ENCODE measurements at places on chromosomes 11 and 22.

DNA sequence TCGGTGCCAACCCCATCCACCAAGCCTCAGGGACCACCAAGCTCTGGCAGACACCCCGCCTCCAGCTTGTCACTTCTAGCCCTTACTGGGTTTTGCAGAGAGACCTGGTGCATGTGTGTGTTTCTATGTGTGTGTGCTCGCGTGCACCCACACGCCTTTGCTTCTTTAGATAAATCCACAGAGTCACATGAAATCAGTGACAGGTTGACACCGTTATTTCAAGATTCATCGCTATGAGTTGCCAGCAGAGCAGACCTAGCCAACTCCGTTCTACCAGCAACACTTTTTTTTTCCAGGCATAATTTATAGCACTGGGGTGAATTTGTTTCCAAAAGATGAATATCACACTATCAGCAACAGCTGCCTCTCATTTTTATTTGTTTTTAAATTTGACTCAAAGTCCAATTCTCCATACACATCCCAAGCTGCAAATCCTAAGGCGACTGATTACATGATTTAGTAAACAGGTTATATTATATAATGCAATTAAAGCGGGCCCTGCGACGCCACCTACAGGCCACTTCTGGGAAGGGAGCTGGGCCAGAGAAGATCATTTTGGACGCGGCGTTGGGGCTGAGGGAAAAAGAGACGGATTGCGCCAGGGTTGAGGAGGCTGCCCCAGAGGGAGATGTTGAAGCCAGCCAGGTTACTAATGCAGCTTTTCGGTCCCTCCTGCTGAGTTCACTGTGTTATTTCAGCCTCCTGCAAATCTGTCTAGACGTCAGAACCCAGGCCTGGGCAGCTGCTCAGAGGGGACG is 150.5 kb downstream of the FEZ1 start:
- no peak for ATAC-seq

- no peak for ATAC-seq
Measured at GRCh38 chr22:49774499-49775151, 53.0 kb downstream of the BRD1 start.

DNA sequence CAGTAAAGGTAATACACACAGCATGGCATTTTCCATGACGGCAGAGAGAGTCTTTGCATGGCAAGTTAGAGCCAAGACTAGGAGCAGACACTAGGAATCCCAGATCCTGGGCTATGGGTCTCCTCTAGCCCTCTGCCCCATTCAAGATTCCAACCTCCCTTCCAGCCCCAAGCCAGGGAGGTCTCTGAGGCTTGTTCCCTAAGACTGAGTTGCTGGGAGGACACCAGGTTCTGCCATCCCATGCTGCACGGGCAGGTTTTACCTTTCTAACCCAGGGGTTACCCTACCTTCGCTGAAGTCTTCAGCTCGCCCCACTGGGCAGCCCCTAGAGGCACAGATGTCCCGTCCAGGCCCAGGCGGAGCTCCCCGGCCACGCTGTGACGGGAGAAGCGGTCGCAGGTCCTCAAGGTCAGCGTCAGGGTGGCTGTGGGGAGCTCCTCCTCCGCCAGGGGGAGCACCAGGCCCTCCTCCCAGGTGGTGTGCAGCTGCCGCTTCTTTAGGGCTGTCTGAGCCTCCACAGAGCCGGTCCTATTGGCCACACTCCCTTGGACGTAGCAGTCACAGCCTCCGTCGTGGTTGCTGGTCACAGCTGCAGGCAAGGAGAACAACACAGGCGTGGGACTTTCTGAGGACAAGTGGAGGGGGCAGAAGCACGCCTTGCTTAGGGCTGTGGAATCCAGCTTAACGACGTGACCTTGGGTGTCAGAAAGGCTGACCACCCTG is 33.8 kb downstream of the SYT13 start:
- ATAC-seq: peak; percentile 65

DNA sequence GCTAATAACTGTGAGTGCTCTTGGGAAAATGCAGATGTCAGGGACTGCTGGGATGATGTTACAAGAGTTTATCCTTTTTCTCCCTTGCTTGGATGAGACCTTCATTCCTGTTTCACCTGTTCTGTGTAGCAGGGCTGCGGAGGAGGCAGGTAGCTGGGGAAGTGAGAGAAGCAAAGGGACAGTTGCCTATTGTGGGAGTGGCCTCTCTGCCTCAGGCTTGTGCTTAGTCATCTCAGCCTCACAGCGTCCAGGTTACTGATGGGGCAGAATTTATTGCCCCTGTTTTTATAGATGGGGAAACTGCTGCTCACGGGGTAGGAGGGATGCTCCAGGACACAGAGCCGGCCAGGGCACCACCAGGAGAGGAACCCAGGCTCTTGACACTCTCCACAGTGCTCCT is 1.7 kb downstream of the STX3 start:
- peak; percentile 66 for ATAC-seq

- ATAC-seq: no peak
Measured at GRCh38 chr11:126476977-126477376, 121.5 kb downstream of the ST3GAL4 start.

GRCh38 chr11:14026961-14027360 is 64.4 kb downstream of the SPON1 start:
- no peak for ATAC-seq

GRCh38 chr11:42225664-42226063 is 766.2 kb upstream of the LRRC4C start:
- no peak for ATAC-seq

- ATAC-seq: no peak
Measured at GRCh38 chr11:63289658-63290057, 46.3 kb upstream of the SLC22A25 start.

- no peak for ATAC-seq
Measured at GRCh38 chr11:47056261-47056915, 119.8 kb downstream of the CSTPP1 start.

DNA sequence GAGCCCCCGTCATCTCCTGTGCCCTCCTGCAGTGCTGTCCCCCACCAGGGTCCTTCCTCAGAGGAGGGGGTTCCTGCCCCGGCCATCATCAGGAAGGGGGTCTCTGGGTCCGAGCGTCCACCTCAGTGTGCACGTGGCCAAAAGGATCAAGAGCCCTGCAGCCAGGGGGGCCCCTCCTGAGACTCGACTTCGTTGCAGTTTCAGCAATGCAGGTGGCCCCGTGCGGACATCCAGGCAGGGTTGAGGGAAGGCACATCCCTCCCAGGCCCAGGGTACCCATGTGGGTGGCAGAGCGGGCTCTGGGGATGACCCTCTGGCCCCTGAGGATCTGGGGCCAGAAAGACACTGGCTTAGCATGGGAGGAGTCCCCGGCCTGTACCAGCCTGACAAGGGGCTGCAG is 41.3 kb downstream of the LRP5 start:
- ATAC-seq: no peak

GRCh38 chr22:20748731-20749428 is 25.0 kb upstream of the SERPIND1 start:
- ATAC-seq: peak; percentile 91

DNA sequence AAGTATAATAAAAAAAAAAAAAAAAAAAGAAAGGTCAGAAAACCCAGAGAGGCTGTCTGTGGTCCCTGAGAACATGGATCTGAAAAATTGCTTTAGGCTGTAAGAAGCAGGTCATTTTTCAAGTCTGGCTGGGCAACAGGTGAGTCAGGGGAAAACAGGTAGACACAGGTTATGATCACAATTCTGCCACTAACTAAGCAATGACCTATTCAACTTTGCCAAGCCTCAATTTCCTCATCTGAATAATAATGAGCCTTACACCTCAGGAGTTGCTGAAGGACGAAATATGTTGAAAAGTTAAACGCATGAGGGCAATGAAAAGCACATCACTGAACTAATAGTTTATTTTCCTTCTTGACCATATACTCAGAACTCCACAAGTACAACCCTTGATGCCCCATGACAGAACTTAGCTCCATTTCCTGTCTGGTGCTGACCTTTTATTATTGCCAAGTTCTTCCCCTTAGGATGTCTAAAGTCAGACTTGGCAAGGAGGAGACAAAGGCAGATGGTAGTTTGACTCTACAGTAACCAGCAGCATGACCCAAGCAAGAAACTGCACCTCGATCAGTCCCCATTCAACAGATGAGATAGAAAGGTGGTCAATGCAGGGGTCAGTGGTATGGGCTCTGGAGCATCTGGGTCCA is 93.6 kb downstream of the SYN3 start:
- no peak for ATAC-seq

DNA sequence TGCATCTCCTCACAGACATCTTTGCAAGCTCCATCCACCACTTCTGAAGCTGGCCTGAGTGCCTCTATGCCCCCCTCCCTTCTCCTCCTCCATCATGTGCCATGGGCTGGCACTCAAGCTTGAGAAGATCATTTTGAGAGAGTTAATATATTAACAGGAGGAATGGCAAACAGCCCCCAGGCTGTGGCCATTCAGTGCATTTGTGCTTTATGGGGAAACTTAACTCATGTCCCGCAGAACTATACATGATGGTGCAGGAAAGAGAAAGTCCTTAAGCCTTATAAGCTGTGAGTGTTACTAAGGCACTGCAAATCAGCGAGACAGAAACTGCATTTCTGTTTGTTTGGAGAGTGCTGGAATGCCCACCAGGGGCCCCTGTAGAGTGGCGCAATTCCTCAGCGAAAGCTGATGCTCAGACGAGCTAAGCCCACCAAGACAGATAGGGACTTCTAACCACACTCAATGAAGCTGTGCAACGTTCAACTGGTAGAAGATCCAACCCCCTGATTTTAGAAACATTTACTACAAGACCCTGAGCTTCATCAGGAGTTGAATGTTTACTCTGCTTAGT is 26.8 kb upstream of the PHLDA2 start:
- ATAC-seq: no peak

DNA sequence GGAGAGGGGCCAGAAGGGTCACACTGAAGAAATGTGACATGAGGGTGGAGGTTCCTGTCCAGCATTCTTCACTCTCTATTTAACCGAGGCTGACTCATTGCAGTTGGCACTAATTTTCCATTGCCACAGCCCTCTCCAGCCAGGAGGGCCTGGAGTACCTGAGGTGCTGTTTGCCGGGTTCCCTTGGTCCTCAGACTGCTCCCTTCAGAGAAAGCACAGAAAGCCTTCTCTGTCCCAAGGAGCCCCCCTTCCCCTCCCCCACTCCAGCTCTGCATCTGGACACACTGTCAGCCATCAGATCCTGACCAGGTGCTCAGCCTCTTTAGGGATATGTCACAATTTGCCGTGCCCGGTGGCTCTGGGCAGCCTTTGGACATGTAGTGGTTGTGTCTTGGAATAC is 3.2 kb upstream of the C11orf91 start:
- ATAC-seq: no peak

DNA sequence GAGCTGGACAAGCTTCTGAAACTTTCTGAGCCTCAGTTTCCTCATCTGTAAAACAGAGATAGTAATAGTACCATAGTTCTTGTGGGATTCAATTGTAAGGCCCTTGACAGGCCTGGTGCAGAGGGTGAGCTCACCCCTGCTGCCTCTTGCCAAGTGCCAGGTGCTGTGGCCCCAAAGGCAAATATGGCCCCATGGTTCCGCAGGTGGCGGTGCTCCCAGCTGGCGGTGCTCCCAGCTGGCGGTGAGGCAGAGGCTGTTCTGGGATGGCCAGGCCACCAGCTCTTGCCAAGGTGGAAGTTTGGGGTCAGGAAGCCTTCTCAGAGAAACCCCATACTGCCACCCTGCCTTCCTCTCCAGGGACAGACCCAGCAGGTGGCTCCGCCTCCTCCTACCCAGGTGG is 8.8 kb downstream of the NPTXR start:
- no peak for ATAC-seq

DNA sequence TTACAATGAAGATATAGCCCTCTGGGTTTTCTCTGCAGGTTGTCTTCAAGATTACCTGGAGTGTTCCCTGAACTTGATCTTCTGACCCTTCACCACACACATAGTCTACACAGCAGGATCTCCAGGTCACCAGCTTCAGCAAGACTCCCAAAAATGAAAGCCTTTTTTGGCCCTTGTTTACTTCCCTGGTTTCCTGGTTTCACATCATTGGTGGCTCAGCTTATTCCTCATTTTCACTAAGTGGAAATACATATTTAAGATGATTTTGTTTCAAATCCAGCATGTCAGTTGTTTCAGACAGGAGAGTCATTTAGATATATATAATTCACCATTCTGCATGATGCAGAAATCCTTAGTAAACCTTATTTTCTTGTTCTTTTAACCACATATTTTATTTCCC is 41.6 kb upstream of the MPEG1 start:
- ATAC-seq: no peak

- no peak for ATAC-seq
Measured at GRCh38 chr11:90100431-90100830, 14.7 kb downstream of the UBTFL1 start.

- no peak for ATAC-seq
Measured at GRCh38 chr22:47343611-47344010, 581.2 kb downstream of the TBC1D22A start.

GRCh38 chr11:1917523-1918435 is 1.7 kb upstream of the TNNT3 start:
- ATAC-seq: peak; percentile 42

DNA sequence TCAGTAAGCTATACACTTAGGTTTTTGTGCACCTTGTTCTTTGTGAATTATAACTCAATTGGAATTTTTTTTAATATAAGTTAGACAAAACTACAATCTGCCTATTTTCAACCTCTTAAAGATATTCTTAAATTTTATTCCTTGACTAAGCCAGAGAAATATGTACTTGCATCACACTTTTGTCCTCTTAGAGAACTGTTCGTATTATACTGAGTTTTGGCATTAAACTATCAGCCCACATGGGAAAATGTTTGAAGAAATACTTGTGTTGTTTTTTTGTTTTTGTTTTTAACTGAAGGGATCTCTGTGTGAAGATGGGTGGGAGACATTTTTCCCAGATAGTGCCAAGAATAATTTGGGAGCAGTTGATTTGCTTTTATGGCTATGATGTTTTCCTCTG is 25.3 kb downstream of the CEP295 start:
- ATAC-seq: no peak

DNA sequence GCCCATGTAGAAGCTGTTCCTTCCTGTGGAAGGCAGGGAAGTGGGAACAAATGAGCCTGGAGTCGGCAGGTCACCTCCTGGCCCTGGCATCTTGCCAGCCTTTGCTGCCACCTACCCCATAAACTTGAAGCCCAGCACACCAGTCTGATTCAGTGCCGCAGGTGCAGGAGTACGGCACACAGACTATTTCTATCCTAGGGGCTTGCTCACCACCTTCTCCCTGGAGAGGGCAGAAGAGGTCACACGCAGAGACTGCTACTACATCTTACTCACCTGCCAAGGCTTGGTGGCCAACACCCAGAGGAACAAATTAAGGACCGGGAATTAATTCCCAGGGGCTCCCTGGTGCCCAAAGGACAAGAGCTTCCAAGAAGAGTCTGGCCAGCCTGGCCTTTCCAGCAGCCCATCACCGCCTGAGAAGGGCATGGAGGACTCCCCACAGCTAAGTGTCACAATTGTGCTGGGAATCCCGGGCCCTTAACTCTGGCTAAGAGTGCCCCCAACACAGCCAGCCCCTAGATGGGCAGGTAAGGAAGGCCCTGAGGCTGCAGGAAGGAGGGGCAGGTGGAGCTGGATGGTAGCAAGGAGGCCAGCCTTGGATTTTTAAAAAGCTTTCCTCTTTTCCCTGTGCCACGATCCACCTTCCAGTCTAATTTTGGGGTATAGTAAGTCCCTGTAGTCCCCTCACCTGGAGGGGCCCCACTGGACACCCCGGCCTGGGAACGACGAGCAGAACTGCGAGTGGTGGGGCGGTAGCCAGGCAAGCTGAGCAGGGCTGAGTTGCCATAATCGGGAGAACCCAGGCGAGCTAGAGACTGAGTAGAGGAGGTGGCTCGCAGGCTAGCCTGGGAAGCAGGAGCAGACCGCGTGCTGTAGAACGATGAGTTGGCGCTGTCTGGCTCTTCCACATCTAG is 6.9 kb downstream of the IL18BP start:
- ATAC-seq: no peak

All from stimulated activated memory B cell treated with anti-CD40 and anti-IgM and Interleukin-4, amounts not matched to agents 10 μg/mL and 1 μg/mL and 100 μg/mL, for 72 hours (primary cell).